ENCODE measurements at places on chromosomes 2 and 18.

- DNase-seq, result no peak
Observed at GRCh38 chr2:173033084-173033483, 42.6 kb upstream of the MAP3K20 start.

- DNase-seq, result peak; percentile 89
Observed at GRCh38 chr2:219331560-219332213, 857 bp downstream of the RESP18 start.

DNA sequence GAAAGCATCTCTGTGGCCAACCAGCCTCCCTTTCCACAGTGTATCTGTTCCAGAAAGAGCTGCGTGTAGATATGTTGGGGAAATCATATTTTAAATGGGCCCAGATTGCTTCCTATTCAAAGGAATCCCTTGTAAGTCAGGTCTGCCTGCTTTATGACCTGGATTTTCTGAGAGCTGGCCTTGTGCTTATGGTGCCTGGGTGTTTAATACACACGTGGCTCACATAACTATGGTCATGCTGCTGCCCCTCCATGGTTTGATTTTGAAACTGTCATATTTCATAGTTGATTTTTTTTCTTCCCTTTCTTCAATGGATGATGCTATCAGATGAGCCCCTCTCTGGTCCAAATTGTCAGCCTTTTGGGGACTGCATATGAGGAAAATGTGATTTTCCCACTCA, 111.5 kb upstream of the CNGA3 start:
- no peak for DNase-seq

DNA sequence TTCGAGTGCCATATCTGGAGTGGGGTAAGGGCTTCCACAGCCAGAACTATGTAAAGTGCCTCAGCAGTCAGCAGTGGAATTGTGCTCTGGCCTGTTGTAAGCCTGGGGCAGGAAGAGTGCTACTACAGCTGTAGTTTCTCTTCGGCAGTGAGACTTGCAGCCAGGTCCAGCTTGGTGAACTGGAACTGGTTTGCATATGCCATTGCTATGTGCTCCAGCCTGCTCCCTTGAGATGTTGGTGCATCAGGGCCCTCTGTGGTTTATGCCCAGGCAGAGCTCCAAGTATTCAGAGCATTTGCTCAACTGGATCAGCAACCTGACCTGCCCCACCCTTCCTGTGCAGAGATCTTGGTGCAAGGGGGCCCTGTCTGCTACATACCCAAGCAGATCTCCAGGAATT, 47.8 kb downstream of the ZNF804A start:
- DNase-seq, result peak; percentile 38

DNA sequence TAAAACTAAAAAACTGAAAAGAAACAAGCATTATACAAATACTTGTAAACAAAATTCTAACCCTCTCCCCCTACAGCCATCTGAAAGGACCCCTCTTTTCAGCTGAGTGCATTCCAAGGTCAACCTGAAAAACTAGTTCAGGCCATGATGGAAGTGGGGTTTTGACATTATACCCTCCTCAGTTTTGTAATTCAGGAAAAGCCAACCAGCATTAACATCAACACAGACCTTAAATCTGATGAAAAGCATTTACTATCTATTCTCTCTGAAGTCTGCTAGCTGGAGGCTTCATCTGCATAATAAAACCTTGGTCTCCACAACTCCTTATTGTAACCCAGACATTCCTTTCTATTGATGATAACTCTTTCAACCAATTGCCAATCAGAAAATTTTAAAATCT, 302.2 kb downstream of the CNTNAP5 start:
- no peak for DNase-seq

DNA sequence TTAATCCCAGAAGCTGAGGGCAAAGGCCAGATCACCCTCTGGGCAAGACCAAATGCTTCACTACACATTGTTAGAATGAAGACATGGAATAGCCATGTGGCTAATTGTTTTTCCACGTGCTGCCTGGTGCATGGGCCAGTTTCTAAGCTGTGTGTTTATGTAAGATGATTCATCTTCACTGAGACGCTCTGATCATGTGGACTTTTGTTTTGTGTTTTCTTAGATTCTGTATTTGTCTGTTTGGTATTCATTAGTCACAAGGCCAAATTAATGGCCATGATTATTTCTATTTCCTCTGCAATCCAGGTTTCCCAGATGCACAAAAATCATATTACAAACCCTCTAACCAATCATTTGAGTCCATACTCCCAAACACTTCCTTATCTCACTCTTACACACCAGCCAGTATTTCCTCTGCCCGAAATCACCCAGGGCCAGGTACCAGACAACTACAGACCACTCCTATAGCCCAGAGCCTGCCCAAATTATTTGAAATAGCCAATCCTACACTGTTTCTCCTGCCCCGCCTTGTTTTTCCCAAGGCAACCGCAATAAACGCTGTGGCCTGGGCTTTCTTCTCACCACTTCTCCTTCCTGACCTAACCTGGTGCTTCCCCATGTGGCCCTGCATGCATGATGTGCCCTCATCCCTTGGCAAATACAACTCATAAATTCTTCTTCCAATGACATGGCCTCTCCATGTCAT, 94.2 kb upstream of the SP3 start:
- DNase-seq, result no peak

GRCh38 chr2:238790126-238790832, 57.6 kb upstream of the TWIST2 start:
- DNase-seq, result no peak

GRCh38 chr18:35871337-35871736, 101.1 kb upstream of the RMP24 start:
- no peak for DNase-seq

DNA sequence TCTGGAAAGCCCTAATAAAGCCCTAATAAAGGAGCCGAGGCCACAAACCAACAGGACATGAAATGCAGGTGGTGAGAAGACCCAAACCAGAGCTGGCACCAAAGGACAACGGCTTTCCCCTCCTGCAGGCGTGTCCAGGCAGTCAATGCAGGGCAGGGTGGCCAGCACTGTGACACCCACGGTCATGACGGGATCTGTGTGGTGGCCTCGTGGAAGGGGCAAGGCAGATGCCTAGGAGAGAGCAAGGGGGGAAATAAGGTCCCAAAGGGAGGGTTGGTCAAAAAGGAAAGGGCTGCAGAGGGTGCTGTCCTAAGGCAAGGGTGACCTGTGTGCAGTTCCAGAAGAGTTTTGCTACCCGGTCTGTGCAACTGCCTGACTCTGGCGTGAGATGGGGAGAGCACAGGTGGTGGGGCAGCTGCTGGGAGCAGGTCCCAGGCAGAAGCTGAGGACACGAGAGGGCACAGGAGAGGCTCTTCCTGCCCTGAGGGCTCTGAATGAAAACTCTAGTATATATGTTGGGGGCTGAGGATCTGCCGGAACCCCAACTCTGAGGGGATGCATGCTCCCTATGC, 156.7 kb downstream of the TPO start:
- no peak for DNase-seq

DNA sequence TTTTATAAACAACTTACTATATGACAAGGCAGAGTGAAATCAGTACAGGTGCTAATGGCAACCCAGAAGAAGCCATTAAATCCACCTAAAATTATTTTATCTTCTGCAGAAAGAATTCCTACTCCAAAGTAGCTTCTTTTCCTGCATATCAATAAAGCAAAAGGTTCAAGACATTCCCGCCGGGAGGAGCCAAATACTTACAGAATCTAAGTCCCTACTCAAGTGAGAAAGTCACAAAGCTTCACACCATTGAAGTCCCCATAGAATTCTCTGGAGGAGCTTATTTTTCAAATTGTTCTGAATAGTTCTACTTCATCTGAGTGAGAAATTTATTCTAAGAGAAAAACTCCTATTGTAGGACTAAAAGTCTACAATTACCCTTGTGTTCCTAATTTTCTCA, 233.7 kb upstream of the HNRNPA3 start:
- no peak for DNase-seq

- DNase-seq, result no peak
Observed at GRCh38 chr18:67379981-67380380, 136.5 kb downstream of the DSEL start.

DNA sequence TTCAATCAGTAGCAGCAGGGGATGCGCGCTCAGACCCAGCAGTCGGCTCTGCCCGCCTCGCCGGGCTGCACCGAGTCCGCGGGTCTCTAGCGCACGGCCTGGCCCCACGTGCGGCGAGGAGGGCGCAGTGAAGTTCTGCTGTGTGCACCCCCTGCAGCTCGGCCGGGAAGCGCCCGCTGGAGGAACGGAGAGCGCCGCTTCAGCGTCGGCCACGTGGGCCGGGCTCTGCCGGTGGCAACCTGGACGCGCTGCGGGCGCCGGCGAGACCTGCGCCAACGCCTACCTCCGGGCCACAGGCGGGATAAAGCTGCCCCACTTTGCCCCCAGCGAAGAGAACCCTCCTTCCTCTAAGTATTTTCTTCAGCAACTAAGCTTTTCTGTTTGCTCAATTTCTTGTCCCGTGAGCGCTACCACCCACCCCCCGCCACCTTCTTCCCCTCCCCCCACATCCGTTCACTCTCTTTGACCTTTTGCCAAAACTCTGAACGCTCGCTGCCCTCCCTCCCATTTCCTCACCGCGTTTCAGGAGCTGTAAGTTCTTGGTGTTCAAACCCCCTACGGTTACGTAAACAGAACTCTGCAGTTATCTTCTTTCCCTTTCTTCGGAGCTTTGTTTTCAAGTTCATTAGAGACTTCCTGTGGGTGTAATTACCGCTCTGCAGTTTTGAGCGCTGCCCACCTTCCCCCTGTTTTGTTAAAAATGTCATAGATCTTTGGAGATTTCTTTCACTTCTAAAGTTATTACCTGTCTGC, 42.6 kb upstream of the EDAR start:
- DNase-seq, result peak; percentile 92

DNA sequence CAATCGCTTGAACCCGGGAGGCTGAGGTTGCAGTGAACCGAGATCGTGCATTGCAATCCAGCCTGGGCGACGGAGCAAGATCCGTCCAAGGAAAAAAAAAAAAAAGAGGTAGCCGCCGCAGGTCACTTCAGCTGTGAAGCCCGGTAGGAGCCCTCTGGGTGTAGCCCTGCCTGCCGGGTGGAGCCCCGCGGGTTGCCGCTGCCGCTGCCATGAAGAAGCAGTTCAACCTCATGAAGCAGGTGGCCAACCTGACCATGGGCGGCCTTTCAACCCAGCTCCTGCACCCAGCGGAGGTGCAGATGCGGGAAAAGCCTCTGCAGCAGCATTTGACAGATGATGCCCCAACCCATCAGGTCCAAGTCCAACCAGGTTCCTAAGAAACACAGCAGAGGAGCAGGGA, 219.5 kb upstream of the SLC39A10 start:
- peak; percentile 56 for DNase-seq

- DNase-seq, result no peak
Observed at GRCh38 chr2:20931346-20931745, 108.4 kb upstream of the LDAH start.

DNA sequence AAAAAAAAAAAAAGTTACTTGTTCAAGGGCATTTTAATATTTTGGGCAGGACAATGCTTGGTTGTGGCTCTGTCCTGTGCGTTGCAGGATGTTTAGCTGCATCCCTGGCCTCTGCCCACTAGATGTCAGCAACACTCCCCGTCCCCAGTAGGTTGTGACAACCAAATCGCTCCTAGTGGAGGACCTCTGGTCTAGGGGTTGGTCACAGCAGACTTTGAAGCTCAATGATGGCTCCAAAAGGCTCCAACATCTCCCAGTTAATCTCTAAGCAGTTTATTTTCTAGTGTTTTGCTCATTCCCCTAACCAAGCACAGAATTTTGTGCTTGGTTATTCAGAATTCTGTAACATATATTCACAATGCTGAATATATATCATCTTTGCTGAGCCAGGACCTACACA, 67.0 kb downstream of the CHRNA1 start:
- DNase-seq, result peak; percentile 57

DNA sequence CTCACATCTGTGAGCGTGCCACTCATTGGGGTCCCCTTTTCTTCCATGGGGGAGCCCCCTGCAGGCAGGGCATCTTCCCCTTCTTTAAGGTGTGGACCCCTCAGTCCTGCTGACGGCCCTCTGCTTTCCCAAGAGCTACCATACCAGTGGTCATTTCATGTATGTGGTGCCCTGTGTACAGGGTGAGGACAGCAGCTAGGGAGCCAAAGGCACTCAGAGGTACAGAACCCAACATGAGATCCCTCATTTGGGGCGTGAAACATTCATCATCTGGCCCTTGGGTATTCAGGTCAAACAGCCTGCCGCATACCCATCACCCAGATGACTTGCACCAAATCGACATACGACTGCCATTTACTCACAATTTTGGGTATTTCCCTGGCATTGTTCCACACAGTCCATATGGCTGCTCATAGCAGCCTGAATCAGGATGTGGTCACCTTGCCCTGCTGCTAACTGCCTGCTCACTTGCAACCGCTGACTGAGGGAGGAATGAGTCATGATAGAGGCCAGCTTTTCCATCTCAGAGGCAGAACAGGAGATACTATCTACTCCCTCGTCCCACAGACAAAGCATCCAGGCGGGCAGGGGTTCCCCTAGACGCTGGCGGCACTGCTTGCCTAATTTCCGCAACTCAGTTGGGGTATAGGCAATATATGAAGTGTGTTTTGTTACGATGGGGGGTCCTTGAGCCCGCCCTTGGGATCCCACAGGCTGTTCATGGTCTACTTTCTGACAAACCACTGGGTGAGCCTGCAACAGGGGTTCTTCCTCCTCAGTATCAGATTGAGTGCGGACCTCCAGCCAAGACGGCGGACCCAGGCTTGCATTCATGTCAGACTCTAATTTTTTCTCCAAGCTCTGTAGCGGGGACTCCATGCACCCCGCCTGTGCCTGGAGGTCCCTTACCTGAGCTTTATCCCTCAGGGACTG, 228.6 kb downstream of the SATB2 start:
- no peak for DNase-seq

- no peak for DNase-seq
Observed at GRCh38 chr2:45173513-45173912, 164.3 kb upstream of the SIX2 start.

- DNase-seq, result no peak
Observed at GRCh38 chr18:48800876-48801727, 149.7 kb downstream of the SMAD7 start.

DNA sequence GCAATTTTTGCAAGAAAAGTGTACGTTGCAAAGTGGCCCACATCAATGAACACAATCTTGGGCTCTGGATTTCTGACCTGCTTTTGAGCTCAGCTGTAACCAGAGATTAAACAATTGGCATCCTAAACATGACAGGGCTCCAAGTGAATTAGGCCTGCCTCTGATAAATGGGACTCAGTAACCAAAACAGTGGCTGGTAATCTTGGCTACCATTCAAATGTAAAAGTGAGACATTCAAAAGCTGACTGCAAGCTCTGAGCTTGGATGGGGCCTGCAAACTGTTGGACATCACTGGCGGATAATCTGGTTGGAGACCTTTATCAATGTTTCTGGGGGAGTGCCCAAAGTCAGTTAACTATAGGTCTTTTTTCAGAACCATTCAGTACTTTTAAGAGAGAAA, 160.7 kb downstream of the RAB3GAP1 start:
- no peak for DNase-seq

- no peak for DNase-seq
Observed at GRCh38 chr18:73286584-73286983, 418.8 kb upstream of the NETO1 start.

DNA sequence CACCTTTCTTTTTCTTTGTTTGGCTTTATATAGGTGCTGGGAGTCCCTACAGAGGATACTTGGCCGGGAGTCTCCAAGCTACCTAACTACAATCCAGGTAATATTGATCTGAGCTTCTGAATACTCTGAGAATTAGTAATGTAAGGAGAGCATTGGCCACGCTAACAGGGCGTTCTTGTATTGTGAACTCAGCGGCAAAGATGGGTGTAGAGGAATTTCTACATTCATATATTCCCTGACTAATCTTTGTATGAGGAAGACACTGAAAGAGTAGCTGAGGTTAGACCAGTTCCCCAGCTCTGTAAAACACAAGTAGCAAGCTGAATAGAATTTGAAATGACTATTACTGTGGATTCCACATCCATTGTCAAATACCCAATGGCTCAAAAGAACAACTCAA, 48.5 kb downstream of the CDK15 start:
- DNase-seq, result no peak

GRCh38 chr2:230784795-230785194, 72.2 kb downstream of the CAB39 start:
- no peak for DNase-seq

Data from upper lobe of left lung (tissue), 6 donors.